ENCODE measurements at places on chromosomes 16 and 17. TPM values are rescaled to one million over a fixed set of nuclear protein-coding genes. Genes with fewer than 3 reads are reported as not detected.

DNA sequence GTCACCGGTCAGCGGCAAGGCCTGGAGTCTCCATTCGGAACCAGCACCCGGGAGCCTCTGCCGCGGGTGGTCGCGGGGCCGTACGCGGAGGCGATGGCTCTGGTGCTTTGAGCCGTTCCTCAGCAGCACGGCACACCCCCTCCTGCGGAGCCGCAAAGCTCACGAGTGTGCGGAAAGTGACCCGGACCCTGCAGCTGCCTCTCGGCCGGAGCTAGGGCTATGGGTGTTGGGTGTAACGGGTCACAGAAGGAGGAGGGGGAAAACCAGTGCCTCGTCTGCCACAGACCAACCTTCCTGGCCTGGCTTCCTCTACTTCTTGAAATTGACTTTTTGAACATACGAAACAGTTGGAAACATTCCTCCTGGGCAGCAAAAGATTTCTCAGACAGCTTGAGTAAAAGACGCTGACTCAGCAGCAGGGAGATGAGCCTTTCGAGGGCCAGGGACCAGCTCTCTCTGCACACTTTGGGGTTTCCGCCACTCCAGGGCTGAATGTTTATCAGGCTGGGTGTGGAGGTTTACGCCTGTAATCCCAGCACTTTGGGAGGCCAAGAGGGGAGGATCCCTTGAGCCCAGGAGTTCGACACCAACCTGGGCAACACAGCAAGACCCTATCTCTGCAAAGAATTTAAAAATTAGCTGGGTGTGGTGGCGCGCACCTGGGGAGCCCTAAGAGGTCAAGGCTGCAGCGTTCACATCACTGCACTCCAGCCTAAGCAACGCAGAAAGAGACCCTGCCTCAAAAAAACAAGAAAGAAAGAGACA, 26.4 kb upstream of the PITPNA start:
- no peak for DNase-seq

DNA sequence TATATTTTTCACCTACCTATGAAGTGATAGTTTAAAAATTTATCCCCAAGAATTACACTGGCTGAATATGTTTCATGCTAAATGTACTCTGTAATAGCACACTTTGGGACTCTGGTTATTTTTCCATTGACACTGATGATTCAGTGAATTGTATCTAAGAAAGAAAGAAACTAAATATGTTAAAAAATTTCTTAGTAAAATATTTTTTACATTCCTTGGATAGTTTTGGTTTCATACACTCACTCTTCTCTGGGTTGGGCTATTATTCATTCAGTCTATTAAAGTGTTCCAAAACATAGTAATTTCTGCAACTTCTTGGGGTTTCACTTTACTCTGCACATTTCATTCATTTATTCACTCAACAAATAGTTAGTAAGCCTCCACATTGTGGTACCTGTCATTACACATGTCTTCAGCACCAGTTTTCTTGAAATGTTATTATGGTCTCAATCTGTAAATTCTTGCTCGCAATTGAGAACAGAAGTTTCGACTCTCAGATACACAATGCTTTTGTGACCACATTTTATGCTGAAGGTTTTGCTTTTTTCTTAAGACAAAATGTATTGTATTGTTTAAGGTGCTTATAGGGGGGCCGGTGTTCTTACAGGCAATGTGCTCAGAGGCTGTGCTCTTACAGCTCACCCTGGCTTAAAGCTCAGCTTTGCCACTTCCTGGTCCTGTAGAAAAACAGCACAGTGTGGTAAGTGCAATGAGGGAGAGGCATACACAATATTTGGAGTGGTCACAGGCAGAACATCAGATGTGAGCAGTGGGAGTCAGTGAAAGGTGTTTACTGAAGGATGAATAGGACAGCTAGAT, 17.4 kb downstream of the CNTNAP4 start:
- no peak for DNase-seq

GRCh38 chr17:20190605-20191004, 181.4 kb downstream of the SPECC1 start:
- DNase-seq, result no peak

The FAM171A2 gene
- 0.14 TPM for total RNA-seq

The DOC2A gene
- not detected for total RNA-seq

Data from activated T-cell treated with anti-CD3 and anti-CD28 coated beads, Interleukin-2, amount 50 U/mL, for 72 hours (primary cell).